Activated naive CD4-positive, alpha-beta T cell treated with anti-CD3 and anti-CD28 coated beads, Interleukin-2, amount 50 U/mL, for 16 hours (primary cell): ENCODE measurements at places on chromosomes 4 and X.

GRCh38 chrX:18949291-18949943 is 34.5 kb downstream of the PHKA2 start:
- DNase-seq, result no peak

- no peak for DNase-seq
Observed at GRCh38 chrX:119226446-119226845, 9.6 kb upstream of the PGRMC1 start.

GRCh38 chrX:30893206-30893605 is 4.2 kb upstream of the TAB3 start:
- no peak for DNase-seq

- no peak for DNase-seq
Observed at GRCh38 chr4:13365195-13365594, 118.9 kb downstream of the RAB28 start.

- DNase-seq, result no peak
Observed at GRCh38 chr4:7045961-7046921, 3.1 kb downstream of the TADA2B start.

DNA sequence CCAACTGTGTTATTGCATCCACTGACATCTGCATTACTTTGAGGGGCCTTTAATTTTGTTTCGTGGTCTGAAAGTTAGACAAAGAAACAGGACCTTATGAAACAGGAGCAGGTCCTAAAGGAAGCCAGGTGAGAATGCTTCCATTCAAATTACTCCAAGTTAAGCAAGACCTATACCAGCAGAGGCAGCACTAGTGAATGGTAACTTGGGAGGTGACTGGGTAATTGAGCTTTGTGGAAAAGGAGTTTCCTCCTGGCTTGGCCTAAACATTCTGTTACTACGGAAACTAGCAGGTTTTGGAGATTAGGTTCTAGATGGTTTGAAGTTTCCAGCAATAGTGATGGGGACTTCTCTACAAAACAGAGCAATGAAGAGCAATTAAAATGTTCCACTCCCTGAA is 173.5 kb downstream of the NKX6-1 start:
- no peak for DNase-seq

DNA sequence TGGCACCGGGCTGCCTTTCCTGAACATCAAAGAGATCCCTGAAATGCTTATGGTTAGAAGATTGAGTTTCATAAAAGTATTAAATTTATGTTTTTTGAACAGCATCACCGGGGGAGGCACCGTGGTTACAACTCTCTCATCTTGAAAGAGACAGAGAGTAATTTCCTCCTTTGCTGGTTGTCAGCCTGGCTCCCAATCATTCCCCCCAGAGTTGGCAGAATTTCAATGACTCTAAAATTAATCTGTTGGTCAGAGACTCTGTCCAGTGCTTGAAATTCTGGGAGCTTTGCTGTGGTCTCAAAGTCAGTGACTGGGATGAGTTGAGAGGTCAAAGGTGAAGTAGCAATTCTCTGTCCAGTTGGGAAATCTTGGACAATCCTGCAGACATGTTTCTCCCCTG is 135.9 kb downstream of the RAB28 start:
- DNase-seq, result no peak

- DNase-seq, result no peak
Observed at GRCh38 chrX:22135994-22136684, 104.0 kb downstream of the PHEX start.

DNA sequence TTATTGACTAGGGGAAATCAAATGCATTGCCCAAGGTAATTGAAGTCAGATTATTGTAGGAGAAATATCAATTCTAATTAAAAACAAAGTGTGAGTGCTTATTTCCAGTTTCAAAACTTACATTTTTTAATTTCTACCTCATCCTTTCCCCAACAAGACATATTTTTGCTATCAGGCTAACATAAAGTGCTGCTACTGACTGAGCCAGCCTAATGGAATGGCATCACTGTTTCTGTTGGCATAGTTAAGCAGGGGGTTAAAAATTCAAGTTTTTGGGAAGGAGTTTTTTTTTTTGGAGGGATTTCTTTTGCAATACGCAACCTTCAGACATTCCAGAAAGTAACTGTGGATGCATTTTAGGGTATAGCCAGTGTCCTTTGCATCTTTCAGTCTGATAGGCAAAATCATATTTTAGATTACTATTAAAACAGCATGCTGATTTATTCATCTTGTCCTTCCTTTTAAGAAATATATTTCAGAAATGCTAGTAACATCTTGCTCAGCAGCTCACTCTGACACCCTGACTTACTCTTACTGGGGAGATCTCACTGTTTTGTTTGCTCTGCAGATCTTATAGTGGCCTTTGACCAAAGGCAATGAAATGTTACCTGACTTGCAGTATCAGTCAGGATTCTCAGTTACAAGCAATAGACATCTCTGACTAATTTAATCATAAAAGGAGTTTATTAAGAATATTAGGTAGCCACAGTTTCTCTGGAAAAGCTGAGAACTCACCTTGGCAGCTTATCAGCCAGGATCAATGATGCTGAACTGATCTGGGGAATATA is 24.4 kb downstream of the GAB1 start:
- DNase-seq, result no peak

GRCh38 chrX:98405376-98405775 is 1521.7 kb downstream of the RPA4 start:
- no peak for DNase-seq

DNA sequence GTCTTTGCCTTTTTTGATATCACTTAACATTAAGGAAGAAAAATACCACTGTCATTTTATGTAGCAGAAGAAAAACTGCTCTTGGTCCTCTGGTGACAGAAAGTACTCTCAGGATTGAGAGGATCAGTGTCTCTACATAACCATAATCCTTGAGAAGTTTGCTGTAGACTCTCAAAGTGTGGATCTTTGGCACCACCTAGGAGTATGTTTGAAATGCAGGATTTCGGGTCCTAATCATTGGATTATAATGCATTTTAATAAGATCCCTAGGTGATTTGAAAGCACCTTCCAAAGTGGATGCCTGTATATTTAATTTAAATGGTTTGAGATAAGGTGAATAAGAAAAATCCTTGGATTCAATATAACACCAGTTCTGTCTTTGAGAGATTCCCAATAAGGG is 23.2 kb downstream of the MOB1B start:
- DNase-seq, result no peak

GRCh38 chr4:105714932-105715331 is 6.3 kb downstream of the GSTCD start:
- no peak for DNase-seq

DNA sequence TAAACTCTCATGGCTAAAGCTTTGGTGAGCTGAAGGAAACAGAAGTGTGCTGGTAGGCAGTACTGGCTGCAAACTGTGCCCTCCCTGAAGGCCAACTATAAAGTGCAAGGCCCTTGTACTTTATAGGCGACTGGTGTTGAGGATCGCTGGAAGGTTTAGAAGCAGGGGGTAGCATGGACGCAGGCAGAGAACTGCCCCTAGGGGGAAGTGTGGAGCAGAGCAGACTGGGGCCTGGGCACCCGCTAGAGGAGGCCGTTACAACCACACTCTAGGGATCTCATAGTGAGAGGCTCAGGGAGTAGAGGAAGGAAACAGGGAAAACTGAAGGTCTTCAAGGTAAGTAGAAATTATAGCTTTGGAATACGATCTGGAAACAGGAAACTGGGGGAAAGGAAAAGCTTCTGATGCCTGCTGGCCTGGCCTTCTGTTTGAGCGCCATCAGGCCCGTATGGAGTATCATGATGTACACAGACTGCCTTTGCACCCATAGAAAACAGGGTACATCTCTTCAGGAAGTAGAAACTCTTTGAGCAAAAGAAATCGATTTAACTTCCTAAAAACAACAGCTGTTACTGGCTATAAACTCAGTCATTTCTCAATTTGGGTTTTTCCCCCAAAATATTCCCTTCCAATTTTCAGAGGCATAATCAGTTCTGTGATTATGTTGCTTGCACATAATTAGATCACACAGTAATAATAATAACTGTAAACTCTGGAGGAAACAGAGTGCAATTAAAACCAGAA is 23.9 kb upstream of the TMSB4X start:
- DNase-seq, result peak; percentile 72

GRCh38 chrX:132483488-132483887 is 5.3 kb downstream of the MBNL3 start:
- no peak for DNase-seq

DNA sequence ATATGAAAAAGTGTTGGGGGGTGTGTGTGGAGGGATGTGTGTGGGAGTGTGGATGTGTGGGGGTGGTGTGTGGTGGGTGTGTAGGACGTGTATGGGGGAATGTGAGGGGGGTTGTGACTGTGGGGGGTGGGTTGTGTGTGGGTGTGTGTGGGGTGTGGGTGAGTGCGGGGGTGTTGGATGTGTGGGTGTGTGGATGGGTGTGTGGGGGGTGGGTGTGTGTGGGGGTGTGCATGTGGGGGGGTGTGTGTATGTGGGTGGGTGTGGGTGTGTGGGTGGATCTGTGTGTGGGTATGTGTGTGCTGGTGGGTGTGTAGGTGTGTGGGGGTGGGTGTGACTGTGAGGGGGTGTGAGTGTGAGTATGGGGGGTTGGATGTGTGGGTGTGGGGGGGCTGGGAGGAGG is 47.8 kb downstream of the KDR start:
- no peak for DNase-seq

DNA sequence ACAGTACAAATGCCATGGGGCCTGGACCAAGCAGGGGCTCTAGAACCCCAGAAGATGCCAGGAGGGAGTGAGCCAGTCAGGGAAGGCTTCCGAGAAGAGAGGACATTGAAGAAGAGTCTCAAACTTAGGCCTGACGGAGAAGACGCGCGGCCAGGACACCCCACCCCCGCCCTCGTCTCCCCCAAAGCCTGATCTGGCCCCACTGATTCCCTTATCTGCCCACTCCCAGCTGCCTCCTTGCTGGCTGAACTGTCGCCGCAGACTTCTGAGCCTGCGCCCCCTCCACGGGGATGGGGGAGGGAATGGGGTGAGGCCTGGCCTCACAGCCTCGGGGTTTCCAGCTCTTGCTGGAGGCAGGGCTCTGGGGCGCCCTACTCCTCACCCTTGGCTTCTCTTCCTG is 3.6 kb upstream of the GATA1 start:
- no peak for DNase-seq

GRCh38 chr4:130478406-130478805 is 1382.5 kb downstream of the C4orf33 start:
- no peak for DNase-seq

DNA sequence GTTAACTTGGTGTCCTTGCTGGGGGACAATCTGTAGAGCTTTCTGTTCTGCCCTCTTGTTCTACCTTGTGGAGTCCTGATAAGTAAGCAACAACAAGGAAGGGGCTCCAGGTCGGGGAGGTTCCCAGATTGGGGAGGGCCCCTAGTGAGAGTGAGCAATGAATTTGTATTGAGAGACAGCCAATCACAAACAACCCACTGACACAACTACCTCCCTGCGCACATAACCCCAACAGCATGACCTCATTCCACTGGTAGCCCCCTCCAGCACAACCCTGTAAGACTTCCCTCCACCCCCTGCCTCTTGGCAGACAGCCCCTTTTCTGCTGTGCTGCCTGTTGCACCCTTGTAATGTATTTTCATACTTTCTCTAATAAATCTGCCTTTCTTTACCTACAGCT is 19.7 kb upstream of the PNPLA4 start:
- no peak for DNase-seq

- no peak for DNase-seq
Observed at GRCh38 chr4:173752610-173753230, 222.7 kb upstream of the HAND2 start.

DNA sequence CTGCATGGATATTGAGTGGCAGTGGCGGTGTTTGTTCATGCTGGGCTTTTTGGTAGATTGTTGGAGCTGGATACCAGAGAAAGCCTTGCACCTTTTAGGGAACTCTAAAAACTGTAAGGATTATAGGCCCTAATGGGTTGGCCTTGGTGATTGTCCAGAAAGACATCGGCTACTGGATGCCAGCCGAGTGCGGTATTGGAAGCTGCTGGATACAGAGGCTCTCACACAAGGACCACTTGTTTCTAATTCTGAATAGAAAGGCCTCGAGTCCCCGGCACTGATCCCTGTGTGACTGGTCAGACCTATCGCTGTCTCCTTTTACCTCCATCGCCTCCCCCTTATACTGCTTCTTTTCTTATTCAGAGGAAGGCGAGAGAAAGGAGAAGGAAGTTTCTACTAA is 27.3 kb upstream of the SCOC start:
- DNase-seq, result no peak

DNA sequence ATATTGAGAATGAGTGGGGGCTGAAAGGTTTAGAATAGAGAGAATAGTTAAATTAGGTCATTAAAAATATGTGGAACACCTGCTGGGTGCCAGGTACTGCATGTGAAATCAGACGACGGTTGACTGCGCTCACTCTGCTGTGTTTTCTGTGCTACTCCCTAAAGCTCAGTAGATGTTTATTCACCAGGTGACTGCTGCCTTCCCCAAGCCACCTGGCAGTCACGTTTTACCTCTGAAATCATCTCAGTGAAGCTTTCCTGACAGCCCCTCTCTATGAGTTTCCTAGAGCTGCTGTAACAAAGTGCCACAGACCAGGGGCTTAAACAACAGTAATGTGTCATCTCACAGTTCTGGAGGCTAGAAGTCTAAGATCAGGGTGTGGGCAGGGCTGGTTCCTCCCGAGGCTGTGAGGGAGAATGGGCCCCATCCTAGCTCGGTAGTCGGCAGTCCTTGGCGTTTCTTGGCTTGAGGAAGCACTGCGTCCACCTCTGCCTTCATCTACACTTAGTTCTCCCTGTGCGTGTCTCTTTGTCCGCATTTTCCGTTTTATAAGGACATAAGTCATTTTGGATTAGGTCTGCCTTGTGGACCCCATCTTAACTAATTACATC is 25.3 kb downstream of the ADD1 start:
- no peak for DNase-seq

DNA sequence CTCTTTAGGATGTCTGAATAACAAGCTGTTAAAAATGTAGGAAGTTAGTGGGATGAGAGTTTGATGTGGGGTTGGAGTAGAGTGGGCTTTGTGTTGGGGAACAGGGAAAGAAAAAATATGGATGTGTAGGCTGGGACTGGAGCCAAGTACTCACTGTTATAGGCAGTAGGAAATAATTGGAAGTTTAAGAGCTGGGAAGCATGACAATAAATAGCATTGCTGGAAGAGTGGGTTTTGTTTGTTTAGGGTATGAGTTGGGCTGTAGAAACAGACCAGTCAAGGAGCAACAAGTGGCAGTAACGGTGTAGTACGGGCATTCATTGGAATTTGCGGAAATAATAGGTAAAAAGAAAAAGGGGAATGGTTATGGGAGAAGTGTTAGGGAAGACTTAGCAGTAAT is 81.6 kb downstream of the KDM6A start:
- DNase-seq, result no peak

DNA sequence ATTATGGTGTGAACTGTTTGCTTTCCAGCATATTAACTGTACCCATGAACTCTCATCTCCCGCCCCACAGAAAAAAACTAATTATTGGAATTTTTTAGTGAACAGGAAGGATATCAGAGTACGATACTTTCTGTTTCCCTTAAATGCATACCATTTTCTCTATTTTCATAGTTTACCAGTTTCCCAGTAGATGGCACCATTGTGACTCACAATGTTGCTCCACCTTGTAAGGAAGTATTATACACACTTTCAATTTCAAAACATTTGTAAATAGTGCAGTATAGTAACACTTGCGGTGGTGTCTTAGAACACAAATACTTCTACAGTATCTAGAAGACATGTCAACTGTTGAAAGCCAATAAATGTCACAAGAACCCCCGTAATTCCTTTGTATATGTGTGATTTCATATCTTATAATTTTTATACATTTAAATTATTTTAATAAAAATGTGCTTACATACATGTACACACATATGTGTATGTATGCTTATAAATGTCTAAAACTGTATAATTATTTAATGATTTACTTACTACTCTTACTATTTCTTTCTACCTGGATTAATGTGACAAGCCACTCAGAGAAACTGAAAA is 167.3 kb downstream of the SLIT2 start:
- DNase-seq, result no peak

GRCh38 chr4:51960486-51960885 is 59.7 kb downstream of the LRRC66 start:
- DNase-seq, result no peak
